ENCODE measurements at places on chromosomes 7 and 10.

DNA sequence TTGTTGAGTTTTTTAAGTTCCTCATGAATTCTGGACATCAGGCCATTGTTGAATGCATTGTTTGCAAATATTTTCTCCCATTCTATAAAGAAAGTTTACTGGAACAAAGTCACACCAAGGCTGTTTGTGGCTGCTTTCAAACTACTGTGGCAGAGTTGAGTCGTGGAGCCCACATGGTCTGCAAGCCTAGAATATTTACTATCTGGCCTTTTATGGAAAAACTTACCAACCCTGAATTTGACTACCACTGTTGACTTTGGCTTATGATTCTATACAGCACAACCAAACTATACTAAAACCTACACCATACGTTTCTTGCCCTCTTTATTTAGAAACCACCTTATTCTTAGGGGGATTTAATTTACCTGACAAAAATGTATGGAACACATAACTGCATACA, 239.1 kb downstream of the KCNMA1 start:
- no peak for DNase-seq

GRCh38 chr7:80014511-80014910, 120.1 kb upstream of the GNAI1 start:
- DNase-seq, result no peak

- DNase-seq, result no peak
Measured at GRCh38 chr10:96287392-96288105, 16.2 kb upstream of the BLNK start.

DNA sequence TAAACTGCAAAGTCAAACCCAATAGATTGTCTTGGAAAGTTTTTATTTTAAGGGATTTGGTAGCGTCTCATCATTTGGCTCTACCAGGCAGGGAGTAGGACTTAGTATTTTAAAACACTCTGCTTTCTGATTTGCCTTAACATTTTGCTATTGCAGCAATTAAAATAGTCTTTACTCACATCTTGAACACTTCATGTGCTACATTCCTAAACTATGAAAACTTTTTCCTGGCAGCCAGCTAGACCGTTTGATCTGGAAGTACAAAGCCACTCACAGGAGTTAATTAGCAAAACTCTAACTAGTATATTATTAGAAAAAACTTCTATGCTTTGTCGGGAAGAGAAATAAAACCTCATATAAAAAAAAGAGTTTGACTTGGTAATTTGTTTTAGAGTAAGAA, 111.4 kb downstream of the TFPI2 start:
- DNase-seq, result no peak

GRCh38 chr7:65233409-65234034, 140.1 kb upstream of the ZNF92 start:
- DNase-seq, result no peak

DNA sequence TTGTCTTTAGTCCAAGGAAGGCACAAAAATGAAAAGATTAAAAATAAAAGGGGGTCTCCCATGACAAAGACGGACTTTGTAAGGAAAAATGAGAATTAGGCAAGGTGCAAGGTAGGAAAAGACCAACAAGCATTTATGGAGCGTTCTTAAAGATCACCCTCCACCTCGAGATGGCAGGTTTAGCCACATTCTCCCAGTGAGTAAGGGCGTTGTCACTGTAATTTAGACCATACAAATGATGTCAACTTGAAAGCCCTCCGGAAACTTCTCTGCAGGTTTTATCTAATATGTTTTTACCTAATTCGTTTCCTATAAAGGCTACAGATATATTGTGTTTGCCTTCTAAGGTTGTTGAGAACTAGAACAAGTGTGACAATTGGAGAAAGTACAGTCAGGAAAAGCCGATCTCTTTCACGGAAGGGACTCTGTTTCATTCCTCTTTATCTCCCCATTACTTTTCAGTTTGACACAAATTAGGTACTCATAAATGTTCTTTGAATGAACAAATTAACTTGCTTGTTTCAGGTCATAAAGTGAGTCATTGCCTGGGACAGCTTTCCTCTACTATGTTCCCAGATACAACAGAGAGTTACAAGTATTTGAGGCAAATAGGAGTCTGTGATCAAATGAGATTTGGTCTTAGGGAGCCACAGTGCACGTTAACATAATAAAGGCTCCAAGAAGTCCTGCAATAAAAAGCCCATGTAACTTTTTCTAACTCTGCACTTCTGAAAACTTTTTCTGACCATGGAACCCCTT, 102.6 kb upstream of the HABP2 start:
- DNase-seq, result no peak

GRCh38 chr10:32114508-32114907, 58.3 kb upstream of the KIF5B start:
- no peak for DNase-seq

DNA sequence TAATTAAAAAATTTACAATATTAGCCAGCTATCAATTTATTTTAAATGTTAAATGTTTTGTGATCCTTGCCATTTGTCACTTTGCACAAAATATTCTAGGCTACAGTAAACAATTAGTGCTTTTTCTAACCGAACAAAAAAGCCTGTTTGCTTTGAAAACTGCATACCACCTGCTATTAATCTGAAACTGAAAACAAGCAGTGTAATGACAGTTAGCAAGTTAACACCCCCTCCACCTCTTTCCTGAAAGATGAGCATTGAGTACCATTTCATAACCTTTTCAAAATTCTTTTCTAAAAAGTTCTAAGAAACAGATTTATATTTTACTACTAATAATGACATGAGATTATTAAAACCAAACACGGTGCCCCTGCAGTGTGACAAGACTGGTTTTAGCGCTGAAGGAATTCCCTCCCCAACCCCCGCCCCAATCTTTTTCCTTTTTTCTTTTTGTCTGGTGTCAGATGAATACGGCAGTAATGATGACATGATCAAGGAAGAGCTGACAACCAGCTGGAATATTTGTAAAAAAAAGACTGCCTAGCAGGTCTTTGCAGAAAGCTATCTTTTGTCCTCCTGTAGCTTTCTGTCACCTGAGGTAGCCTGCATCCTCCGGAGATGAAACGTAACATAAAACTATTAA, 175.6 kb downstream of the CHCHD3 start:
- no peak for DNase-seq

DNA sequence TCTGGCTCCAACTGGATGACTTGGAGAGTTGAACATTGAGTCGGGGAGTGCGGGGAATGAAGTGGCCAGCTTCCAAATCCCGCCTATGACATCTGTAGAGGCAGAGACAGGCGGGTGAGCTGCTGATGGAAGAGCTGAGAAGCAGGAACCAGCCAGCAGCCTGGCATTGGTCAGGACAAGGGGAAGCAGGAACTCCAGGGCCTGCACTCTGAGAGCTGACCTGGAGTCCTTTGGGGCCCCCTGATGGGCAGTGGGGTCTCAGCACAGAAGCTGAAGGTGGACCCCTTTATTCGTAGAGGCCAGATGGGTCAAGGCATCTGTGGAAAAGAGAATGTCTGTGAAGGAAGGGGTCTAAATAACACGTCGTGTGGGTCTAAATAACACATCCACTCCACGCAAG, 57.0 kb downstream of the SEC61G start:
- DNase-seq, result no peak

- DNase-seq, result no peak
Measured at GRCh38 chr7:47978790-47979144, 648 bp downstream of the HUS1 start.

GRCh38 chr10:34731885-34732701, 83.0 kb downstream of the PARD3 start:
- no peak for DNase-seq

DNA sequence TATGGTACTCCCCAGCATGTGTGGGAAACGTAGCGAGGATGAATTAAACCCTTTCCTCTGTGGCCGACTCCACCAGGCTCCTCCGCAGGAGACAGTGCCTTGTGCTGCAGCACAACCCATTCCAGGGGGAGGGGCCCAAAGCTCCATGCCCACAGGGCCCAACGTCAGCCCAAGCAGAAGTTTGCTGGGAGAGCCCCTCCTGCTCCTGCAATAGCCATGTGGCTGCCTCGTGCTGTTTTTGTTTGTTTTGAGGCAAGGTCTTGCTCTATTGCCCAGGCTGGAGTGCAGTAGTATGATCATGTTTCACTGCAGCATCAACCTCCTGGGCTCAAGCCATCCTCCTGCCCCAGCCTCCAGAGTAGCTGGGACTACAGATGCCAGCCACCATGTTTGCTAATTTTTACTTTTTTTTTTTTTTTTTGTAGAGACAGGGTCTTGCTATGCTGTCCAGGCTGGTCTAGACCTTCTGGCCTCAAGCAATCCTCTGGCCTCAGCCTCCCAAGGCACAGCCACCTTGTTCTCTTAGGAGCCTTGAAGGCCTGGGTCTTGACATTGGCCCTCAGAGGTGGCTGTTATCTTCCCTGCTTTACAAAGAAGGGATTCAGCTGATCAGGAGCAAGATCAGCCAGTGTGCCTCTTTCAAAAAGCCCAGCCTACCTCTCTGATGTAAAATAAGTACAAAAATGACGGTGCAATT, 102.8 kb downstream of the DYNC2I1 start:
- DNase-seq, result no peak

- no peak for DNase-seq
Measured at GRCh38 chr10:131656009-131656408, 244.8 kb upstream of the PPP2R2D start.
